ENCODE measurements at places on chromosomes 12 and 14. TPM values are rescaled to one million over a fixed set of nuclear protein-coding genes. Genes with fewer than 3 reads are reported as not detected.

M6PR gene
- 220 TPM for total RNA-seq

GPR135 gene
- 1.9 TPM for total RNA-seq

MNAT1 gene
- total RNA-seq, result 49.2 TPM

- no peak for DNase-seq
These were observed 6.9 kb upstream of the CMKLR1 start for GRCh38 chr12:108345716-108346633.

DNA sequence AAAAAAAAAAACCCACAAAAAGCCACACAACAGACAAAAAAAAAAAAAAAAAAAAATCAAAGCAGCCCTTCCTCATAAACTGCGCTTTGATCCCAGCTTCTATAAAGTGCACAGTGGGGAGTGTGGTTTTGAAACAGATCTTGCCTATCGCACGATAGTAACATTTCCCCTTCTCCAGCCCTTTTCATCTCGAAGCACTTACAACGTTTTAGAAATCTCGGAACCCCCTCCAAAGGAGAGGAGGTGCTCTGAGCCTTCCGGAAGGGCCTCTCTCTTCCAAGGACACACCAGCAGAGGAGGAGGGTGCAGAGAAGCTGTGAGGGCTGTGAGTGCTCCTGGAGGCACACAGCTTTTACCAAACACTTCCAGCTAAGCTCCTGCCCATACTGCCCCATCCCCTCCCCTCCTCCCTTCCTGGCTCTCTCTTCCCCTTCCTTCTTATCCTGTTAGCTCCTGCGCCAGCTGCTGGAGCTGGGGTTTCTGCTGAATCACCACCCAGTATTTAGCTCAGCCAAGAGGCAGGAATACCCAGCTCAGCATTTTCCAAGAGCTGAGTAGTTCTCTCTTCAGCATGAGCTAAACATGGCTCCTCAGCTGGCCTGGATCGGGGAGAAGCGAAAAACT lies 28.4 kb downstream of the SLC7A8 start:
- DNase-seq, result no peak

DNA sequence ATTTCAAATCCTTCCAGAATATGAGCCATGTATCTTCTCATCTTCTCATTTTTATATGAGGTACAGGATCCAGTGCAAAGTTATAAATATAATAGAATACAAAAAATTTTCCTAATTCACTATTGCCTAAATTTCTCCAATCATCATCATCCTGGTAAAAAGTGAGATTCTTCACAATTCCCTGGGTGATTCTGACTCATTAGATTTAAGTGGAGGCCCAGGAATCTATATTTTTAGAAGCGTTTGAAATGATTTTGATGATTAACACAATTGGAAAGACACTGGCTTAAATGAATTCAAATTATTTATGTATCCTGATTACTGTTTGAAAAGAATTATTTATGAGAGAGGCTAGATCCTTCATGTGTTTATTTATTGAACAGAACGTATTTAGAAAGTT lies 380.3 kb upstream of the PDE3A start:
- no peak for DNase-seq

DNA sequence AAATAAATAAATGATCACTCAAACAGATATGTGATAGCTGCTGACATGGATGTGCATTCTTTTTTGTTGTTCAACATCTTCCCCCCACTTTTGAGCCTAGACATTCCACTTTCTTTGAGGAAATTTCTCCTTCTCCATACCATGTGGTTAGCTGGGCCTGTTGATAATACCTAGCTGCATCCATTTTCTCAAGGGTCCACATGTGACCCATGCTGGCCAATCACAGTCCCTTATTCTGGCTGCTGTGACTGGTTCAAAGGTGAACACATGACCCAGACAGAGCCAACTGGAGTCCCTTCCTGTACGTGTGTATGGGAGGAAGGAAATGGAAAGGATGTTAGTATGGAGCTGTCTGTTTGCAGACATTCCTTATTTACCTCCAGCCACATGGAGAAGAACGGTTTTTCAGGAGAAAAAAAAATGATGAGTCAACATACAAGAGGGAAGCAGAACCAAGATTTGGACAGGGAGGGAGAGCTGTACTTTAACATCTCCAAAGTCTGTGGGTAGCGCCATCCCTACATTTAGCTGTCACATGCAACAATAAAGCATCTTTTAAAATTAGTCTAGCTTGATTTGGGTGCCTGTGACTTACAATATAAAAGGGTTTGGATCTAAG lies 391.7 kb upstream of the TBX3 start:
- no peak for DNase-seq

All from kidney epithelial cell (primary cell).